ENCODE measurements at places on chromosomes 12 and 14. TPM values are rescaled to one million over a fixed set of nuclear protein-coding genes. Genes with fewer than 3 reads are reported as not detected.

Gene DYRK4
- total RNA-seq, result 35.1 TPM

DNA sequence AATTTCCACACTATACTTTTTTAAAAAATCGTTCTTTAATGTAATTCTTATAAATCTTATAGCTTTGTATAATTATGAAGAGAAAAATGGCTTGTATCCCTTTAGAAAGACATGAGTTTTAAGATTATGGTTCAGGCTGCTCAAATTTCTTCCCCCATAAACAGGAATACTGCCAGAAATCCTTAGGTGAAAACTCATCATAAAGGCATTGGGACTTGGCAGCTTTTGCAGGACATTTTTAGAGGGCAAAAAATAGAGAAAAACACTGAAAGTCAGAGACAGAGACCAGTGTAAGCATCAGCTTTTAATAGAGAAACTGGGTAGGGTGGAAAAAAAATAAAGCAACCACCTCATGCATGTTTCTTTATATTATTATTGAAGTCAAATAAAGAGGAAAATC lies 29.1 kb downstream of the LRRK2 start:
- DNase-seq, result no peak

DNA sequence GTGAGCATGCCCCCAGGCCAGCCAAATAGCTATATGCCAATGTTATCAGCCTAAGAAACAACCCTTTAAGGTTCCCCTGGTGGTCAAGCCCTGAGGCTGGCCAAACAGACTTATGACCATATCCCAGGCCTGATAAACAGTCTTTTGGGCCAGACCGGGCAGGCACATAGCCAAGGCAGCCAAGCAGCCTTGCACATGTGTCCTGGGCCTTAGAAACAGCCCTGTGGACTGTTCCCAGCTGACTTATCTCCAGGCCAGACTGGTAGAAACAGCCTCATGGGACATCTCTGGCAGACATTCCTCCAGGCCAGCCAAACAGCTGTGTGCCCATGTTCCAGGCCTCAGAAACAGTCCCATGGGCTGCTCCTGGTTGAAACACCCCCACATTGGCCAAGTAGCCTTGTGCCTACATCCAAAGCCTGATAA lies 295.0 kb upstream of the MGAT4C start:
- no peak for DNase-seq

GRCh38 chr12:94152292-94153078 lies 4.1 kb downstream of the PLXNC1 start:
- no peak for DNase-seq

GRCh38 chr14:91392623-91393303 lies 24.9 kb downstream of the CCDC88C start:
- no peak for DNase-seq
